Cardiac fibroblast (primary cell): ENCODE measurements at places on chromosomes 16 and 17.

GRCh38 chr16:89371968-89372634, 118.3 kb downstream of the ANKRD11 start:
- DNase-seq = no peak

DNA sequence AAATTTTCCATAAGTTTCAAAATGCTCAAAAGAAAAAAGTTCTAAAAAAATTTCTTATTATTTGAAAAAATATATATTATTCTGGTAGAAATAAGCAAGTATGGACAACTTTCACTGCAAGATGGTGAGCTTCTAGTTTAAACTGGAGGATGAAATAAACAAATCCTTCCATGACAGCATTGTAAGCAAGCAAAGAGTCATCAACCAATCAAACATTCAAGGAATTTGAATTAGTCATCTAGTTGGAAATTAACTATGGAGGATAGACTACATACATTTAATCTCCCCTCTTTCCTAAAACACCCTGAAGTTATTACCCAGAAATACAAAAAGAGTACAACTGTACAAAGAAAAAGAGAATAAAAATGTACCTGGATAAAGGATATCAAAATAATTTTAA, 51.0 kb upstream of the IRX5 start:
- DNase-seq = no peak

DNA sequence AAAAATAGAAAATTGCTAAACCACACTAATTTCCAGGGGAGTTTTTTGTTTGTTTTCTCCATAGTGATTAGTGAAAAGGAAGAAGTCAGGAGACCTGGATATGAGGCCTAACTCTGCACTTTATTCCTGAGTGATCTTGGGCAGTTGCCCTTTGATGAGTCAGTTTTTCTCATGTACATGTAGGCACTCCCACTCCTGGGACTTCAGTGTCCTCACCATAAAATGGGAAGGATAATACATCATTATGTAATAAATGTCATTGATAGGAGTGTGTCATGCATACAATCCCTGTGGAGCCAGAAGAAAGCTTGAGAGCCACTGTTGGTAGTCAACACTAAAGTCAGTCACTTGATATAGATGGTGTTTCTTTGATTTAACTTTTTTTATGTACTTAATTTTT, 32.5 kb downstream of the WIPF2 start:
- peak; percentile 86 for DNase-seq

DNA sequence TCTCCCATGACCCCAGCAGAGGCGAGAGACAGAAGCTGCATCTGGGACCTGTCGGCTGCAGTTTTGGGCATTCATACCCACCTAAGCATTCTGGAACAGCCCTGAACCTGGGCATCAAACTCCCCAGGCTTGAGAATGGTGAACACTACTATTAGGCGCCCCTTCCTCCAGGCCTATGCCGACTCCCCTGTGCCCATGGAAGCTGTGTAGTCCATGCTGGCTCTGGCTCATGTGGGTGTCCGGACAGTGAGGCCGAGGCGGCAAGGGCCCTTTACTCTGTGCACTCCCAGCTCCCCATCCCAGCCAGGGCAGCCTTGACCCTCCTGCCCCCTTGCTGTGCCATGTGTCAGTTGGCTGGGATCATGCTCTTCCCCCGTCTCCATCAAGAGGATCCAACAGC, 89.0 kb upstream of the TOB1 start:
- DNase-seq = no peak

- DNase-seq = no peak
Observed at GRCh38 chr17:27939474-27940465, 46.6 kb upstream of the LYRM9 start.

DNA sequence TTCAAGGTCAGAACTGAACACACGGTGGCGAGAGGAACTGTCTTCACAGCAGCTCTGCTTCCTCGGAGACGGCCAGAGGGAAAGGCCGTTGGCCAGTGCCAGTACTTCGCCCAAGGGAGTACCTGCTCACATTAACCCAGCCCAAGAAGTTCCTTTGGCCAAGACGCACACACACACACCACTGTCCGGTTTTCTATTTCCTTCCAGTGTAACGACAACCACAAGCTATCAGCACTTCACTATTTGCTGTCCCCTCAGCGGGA, 744 bp upstream of the GGNBP2 start:
- DNase-seq = peak; percentile 67

DNA sequence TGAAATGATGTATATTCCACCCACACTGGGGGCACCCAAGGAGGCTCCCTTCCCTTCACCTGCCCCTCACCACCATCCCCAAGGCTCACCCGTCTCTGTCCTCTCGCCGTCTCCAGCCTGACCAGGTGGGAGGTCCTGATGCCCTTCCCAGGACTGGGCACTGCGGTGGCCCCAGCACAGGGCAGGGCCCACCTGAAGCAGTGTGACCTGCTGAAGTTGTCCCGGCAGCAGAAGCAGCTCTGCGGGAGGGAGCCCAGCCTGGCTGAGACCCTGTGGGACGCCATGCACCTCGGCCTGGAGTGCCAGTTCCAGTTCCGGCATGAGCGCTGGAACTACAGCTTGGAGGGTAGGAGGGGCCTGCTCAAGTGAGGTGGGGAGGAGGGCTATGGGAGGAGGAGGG, 9.9 kb downstream of the PPY start:
- DNase-seq = no peak

DNA sequence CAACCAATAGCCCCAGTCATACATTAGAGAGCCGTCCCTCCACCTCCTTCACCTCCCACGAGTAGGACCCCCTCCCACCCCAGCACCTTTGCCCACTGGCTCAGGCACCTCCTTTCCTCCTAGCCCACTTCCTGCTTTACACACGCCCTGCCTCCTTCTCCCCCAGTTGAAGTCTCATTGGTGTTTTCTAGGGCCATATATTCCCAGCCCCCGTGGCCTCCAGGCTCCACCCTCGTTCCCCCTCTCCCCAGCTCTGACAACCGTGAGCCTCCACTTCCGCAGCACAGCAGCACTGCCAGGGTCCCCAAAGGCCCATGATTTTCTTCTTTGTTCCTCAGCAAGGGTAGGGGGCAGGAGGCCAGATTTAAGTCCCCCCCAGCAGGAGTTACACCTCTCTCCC, 340.3 kb upstream of the TNRC6C start:
- no peak for DNase-seq

DNA sequence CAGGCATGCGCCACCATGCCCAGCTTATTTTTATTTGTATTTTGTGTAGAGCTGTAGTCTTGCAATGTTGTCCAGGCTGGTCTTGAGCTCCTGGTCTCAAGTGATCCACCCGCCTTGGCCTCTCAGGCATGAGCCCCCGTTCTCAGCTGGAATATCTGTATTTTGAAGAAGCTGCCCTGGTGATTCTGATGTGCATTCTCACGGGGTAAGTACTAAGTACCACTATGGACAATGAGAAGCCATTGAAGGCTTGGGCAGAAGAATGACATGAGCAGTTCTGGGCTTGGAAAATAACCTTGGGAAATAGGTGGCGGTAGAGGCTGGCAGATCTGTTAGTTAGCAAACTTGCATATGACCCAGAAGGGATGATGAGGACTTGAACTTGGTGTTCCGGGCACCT, 15.6 kb upstream of the NKD1 start:
- no peak for DNase-seq

DNA sequence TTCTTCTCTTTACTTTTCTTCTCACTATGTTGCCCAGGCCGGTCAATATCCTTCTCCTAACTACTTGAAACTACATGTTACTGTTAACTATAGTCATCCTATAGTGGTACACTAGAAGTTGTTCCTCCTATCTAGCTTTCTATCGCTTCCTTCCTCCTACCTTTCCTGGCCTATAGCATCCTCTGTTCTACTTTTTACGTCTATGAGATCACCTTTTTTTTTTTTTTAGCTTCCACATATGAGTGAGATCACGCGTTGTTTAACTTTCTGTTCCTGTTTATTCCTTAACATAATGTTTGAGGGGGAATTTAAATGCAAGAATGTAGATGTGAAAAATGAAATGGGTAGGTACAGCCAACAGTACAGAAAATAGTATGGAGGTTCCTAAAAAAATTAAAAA, 30.5 kb upstream of the YPEL2 start:
- DNase-seq = no peak

DNA sequence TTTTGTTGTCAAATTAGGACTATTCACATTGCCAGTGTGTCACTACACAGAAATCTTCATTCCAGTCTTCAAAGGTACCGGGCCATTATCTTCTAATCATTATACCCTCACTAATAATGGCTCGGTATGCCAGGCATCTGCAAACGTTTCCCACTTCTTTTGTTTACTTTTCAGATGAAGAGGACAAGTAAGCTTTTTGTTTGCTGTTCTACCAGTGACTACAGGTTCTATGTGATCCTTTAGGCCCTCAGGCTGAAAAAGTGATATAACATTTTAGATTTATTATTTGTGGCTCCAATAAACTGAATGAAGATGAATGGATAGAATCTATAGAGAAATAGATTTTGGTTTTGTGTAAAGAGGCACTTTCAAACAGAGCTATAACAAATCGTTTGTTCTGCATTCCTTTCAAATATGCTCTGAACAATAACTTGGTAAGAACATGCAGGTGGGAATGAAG, 403 bp upstream of the KRTAP3-1 start:
- DNase-seq = no peak

- peak; percentile 12 for DNase-seq
Observed at GRCh38 chr16:83010776-83011720, 384.3 kb downstream of the CDH13 start.

DNA sequence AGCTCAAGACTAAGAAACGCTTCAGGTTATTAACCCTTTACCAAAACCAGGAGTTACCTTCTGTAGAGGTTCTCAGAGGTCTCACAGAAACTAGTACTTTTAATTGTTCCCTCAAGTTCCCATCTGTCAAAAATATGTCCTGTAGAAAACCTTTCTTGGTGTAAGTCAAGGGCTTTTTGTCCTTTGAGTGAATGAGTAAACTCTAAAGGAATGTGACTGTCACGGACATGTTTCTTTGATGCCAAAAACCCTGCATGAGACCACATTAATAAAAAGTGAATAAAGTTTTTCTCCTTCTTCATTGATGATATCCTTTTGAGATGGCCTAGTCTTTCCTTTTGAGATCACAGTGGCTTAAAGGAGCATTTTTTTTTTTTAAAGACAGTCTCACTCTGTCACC, 102.9 kb downstream of the NLK start:
- peak; percentile 51 for DNase-seq

- DNase-seq = no peak
Observed at GRCh38 chr16:89564476-89565255, 4.2 kb downstream of the RPL13 start.

- no peak for DNase-seq
Observed at GRCh38 chr17:9292561-9292941, 271.2 kb downstream of the NTN1 start.

GRCh38 chr16:11331967-11332366, 13.3 kb upstream of the RMI2 start:
- DNase-seq = no peak

DNA sequence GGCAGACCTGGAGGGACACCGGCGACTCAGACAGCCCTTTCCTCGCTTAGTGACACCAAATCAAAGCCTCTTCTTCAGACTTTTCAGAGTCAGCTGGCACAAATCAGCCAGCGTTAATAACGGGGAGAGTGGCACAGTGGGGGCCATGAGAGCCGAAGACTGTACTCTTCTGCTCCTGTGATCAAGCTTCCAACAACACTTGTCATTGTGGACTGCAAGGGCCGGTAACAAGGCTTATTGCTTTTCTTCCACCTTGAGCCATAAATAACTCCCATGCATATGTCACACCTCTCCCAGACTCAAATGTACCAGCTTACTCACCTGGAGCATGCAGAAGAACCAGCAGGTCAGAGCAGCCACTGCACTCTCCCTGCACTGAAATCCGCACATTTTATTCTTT, 12.8 kb downstream of the FLCN start:
- DNase-seq = no peak

DNA sequence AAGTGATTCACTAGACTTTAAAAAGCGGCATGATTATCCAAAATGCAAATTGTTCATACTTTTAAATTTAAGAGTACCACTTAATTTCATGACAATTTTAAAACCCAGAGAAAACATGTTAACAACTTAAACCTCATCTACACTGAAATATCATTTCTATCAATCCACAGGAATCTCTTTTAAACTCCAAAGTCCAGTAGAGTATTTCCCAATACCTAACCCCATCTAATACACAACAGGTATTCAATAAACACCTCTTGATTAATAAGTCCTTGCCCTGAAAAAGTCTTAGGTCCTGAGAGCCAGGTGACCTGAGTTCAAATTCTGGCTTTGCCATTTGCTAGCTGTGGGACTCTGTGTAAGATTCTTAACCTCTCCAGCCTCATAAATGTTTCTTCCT, 14.7 kb downstream of the CEP20 start:
- no peak for DNase-seq

DNA sequence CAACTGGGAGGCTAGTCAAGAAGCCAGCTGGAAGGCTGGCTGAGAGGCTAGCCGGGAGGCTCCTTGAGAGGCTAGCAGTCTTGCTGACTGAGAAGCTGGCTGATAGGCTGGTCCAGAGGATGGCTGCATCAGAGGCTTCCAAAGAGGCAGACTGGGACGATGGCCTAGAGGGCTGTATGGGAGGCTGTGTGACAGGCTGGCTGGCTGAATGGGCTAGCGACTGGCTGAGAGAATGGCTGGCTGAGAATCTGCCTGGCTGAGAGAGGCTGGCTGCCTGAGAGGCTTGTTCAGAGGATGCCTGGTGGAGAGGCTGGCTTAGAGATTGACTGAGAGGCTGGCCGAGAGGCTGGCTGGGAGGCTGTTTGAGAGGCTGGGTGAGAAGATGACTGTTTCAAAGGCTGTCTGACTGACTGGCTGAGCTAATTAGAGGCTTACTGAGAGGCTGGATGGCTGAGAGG, 34.8 kb upstream of the ACSM2B start:
- no peak for DNase-seq

- no peak for DNase-seq
Observed at GRCh38 chr17:32100971-32101631, 41.2 kb upstream of the RHOT1 start.

DNA sequence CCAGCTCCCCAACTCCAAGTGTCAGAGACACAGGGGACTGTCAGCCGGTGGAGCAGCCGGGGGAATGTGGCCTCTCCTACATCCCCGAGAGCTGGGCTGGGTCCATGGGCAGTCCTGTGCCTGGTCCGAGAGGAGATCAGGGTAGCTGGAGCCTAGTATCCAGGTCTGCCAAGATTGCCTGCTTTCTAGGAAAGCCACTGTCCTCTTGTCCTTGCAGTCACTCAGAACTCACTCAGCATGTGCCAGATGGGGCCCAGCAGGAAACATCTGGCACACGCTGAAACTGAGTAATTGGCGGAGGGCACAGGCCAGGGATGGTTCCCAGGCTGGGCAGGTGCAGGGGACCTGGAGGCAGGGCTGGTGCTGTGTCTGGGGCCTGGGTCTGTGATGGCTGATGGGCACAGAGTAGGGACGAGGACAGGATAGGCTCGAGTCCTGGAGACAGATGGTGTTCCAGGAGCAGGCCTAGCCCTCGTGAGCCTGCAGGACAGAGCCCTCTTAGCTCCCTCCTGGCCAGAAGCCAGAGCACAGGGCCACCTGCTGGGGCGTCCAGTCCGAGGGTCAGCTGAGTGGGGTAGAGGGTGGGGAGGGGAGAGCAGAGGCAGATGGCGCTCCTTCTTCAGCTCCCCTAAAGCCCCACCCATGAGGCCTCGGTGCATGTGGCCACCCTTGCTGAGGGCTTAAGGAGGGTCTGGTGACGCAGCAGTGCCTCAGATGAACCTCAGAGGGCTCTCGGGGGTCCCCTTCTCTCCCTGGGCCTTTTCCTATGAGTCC, 31.1 kb downstream of the ADCY7 start:
- DNase-seq = no peak

GRCh38 chr17:14715561-14715960, 414.7 kb downstream of the HS3ST3B1 start:
- peak; percentile 40 for DNase-seq
